ENCODE measurements at places on chromosomes 5 and 9.
A peak's percentile ranks its signal among the peaks of the same experiment; 100 is the strongest.

DNA sequence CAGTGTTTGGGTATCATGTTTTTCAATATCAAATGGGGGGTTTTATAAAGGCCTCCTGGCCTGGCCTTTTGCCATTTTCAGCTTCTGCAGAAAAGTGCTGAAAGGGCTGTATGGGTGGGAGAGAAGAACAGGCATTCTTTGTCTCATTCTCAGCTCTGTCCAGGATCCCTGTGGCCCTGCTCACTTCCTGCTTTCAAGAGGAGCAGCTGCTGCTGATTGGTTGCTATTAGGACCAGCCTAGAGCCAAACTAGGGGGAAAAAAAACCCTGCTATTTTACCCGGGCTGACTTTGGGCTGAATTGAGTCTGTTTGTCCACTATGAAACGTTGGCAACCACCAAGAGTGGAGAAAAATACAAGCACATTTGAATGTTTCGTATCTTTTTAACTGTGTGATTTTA, 117.1 kb downstream of the CMYA5 start:
- no peak for DNase-seq

GRCh38 chr9:3809724-3810123, 283.9 kb upstream of the RFX3 start:
- no peak for DNase-seq

GRCh38 chr9:127828262-127829031, 25.8 kb downstream of the FPGS start:
- DNase-seq, result peak; percentile 63

DNA sequence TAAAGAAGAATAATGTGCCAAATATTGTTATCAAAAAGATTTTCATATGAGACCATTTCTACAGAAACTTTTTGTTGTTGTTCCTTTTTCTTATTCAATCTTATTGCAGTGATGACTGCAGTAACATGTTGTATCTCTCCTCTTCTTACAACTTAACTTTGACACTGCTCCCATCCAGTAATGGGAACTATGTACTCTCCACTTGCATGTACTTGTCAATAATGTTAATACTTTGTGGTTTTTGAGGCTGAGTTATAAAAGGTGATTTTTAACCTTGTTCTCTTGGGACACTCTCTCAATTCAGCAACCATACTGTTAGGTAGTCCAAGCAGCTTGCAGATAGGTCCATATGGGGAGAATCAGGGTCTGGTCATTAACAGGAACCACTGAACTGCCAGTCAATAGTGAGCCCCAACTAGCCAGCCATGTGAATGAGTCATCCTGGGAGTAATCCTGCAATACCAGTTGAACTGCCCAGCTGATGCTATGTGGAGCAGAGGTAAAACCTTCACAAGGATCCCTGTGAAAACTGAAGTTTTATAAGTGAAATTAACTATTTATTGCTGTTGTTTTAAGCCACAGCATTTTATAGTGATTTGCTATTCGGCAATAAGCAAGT, 199.6 kb upstream of the DAB2 start:
- DNase-seq, result peak; percentile 73

DNA sequence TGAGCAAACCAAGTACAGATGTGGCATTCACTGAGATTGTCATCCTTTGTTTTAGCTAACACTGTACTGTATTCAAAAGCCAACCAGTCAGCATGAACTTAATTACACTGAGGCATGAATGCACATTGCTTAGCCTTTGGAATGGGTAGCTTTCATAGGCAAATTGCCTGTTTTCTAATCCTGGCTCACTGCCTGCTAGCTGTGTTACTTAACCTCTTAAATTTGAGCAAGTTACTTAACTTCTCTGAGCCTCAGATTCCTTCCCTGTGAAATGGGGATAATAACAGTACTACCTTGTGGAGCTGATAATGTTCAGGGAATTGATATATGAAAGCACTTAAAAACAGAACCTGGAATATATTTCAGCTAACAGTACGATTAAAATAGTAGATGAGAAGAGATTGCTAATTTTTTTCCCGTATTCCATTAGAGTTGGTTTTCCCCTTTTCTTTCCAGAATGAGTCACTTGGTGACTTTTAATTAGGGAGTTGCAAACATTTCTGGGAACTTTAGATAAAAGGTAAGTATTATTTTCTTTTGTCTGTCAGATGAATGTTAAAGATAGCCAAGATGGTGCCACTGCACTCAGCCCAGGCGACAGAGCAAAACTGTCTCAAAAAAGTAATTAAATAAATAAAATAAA, 43.9 kb downstream of the ARRDC3 start:
- DNase-seq, result peak; percentile 38

GRCh38 chr9:36318212-36318802, 60.1 kb upstream of the GNE start:
- no peak for DNase-seq
